ENCODE measurements at places on chromosomes 3 and 15.
A peak's percentile ranks its signal among the peaks of the same experiment; 100 is the strongest.

DNA sequence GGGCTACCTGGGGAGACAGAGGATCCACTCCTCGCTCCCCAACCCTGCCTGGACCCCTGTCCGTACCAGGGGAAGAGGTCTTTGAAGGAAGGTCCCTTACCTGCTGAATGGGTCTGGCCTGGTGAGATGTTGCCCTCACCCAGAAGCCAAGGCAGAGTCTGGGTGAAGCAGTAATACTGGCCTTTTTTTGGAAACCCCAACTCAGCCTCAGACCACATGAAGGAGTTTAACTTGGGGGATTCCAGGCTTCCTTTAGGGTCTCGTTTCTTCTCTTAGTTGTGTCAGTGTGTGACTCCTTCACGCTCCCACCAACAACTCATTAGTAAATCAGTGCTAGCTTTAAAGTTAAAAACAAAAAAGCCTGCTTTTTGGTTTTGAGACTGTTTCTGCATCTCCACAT is 45.6 kb downstream of the RTP1 start:
- DNase-seq, result no peak

- no peak for DNase-seq
These were observed 23.7 kb downstream of the TPRA1 start for GRCh38 chr3:127566833-127567232.

GRCh38 chr3:72453706-72454105 is 394.5 kb downstream of the SHQ1 start:
- no peak for DNase-seq

- no peak for DNase-seq
These were observed 655 bp upstream of the TMOD3 start for GRCh38 chr15:51828621-51829375.

DNA sequence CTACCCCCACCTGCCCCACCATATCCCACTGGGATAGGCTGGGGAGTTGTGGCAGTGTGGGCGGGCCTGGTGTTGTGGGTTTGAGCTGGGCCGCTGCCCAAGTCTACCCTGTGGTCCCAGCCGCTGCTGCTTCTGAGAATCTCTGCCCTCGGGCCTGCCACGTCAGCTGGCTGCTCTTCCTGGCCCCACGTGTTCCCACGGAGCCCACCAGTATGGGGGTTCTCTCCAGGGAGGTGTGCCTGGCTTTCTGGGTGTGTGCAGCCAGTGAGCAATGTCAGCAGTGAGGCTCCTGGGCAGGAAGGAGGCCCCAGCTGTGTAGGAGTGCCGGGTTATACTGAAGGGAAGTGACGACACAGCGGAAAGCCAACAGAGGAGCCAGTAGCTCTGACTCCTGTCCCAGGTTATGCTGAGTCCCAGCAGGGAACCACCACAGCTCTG is 10.5 kb downstream of the GNAI2 start:
- peak; percentile 70 for DNase-seq

DNA sequence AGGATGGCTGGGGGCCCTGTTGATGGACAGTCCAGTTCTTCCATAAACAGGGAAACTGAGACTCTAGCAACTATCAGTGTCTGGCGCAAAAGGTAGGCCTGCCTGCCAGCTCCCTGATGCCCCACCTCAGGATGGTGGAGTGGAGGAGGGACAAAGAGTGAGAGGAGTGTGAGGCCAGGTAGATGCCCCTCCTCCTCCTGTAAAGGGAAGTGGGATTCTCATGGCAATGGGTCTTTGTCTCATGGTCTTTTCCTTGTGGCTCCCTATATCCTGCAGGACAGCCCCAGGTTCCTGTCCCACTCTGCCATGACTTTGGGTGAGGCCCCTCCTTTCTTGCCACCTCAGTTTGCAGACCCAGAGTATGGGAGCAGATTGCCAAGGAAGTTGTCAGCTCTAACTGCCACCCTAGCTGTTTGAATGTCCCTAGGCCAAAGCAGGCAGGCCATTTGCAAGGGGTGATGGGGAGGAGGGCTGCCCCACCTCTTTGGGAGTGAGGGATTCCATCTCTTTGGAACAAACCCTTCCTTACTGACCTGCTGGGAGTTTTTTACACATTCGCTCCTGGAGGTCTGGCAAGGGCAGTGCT is 2.8 kb upstream of the DNAH1 start:
- DNase-seq, result no peak

DNA sequence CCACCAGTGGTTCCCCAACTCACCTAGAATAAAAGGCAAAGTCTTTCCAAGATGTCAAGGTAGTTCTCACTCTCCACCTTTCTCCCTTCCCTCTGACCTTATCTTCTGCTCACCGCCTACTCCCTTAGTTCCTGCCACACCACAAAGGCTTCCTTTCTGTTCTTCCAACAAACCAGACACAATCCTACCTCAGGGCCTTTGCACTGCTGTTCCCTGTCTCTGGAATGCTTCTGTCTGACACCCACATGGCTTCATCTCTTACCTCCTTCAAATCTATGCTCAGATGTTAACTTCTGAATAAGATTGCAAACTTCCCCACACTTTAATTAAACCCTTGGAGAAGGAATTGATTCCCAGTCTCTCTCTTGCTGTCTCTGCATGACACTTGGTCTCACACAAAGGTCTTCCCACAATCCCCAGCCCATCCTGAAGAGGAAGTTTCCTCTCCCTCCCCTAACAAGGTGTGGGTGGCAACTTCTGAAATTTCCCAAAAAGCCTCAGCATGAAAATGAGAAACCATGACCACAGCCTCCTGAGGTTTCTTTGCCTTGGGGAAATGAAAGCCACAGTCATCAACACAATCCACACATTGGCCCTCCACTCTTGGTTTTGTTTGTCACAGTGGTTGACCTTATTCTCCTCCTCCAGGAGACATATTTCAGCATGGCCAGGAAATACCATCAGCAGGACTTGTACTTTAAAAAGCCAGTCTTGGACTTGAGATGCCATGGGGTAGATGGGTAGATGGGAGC is 3.0 kb upstream of the RYK start:
- no peak for DNase-seq

DNA sequence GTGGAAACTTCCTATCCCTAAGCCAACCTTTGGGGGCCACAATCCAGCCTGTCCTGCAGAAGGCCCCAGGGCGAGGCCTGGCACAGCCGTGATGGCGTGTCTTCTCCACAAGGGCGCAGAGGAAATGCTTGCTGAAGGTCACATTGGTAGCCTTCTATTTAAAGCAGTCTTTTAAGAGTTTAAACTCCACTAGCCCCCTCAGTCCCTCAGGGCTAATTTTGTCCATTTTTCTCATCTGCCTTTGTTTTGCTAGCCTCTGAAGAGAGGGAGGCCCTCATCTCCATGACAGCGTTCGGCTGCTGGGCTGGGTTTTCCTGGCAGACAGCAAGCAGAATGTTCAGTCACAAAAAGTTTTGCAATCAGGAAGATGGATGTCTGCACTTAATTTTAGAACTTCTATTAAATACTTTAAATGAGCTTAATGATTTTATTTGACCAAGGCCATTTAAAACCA is 40.8 kb downstream of the RARB start:
- DNase-seq, result no peak

DNA sequence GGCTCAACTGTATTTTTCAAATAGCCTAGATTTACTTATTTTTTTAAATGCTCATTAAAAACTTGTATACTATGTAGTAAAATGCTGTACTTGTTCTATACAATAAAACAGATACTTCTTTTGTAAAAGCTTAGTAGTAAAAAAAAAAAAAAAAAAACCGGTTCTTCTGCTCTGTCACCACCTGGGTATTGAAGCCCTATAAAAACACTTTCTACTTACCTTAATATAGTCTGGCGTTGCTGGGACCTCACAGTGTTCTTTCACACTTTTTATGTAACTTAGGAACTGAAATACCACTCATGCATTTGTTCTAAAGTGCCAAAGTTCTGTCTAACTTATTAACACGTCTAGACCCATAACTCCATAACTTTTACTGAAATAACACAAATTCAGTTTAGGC is 61.4 kb downstream of the TASOR start:
- DNase-seq, result no peak

DNA sequence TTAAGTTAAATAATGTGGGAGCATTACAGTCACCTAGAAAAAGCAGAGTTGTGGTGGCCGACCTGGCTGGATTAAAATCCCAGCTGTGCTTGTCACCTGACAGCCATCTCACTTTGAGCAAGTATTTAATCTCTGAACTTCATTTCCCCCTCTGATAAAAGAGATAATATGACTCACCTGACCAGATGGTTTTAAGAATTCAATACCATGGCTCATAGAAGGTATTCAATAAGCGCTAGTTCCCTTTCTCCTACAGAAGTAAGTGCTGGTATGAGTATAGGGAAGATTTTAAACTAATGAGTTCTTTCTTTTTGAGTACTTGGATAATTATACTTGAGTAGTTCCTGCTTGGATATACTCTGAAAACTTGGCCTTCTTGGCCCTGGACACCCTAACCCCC is 325.5 kb downstream of the IL5RA start:
- no peak for DNase-seq

GRCh38 chr3:156631323-156631722 is 43.1 kb upstream of the TIPARP start:
- no peak for DNase-seq

- no peak for DNase-seq
These were observed 32.7 kb upstream of the ZBTB38 start for GRCh38 chr3:141335531-141336061.

GRCh38 chr15:41735046-41735445 is 39.2 kb upstream of the MAPKBP1 start:
- DNase-seq, result no peak

- DNase-seq, result no peak
These were observed 520.4 kb upstream of the ALCAM start for GRCh38 chr3:104846270-104846669.

DNA sequence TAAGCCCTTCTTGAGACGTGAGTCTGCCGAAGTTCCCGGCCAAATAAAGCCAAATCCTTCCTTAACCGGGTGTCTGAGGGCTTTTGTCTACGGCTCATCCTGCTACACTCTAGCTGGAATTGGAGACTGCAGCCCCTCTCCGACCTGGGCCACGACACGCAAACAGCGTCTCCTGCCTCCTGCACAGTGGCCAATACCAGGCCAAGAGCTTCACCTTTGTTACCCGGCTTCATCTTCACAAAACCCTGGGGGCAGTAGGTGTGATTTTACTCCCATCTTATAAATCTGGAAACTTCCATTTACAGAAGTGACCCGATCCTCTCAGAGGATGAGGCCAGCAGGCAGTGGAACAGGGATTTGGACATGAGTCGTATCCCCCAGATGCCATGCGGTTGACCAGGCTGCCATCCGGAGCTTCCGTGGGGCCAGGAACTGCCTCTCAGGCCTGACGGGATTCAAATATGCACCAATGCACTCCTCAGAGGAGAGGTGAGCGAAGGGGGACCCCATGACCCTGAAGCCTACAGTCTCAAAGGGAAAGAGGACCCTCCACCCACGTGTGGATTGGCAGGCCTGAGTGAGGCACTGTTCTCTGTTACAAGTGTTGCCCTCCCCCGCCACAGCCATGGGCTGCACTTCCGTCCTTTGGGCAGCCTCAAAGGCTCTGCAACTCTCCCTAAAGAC is 53.2 kb upstream of the KLF13 start:
- DNase-seq, result no peak

GRCh38 chr3:51375571-51375970 is 9.5 kb upstream of the MANF start:
- no peak for DNase-seq

DNA sequence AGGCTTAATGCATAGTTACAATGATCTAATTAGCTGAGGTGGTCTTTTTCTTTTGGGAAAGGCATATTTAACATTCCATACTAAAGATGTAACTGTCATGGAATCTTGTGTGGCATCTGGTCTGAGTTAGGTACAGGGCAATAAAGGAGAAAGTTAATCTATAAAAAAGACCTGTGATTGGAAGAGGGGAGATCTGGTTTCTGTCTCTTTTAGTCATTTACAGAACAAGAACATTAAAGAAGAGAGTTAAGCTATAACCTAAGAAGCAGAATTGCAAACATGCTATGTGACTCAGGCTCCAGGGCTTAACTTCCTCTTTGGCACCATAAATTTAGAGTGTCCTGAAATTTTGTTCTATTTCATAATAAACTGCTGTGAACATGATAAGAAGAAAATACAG is 47.2 kb upstream of the MME start:
- DNase-seq, result no peak

DNA sequence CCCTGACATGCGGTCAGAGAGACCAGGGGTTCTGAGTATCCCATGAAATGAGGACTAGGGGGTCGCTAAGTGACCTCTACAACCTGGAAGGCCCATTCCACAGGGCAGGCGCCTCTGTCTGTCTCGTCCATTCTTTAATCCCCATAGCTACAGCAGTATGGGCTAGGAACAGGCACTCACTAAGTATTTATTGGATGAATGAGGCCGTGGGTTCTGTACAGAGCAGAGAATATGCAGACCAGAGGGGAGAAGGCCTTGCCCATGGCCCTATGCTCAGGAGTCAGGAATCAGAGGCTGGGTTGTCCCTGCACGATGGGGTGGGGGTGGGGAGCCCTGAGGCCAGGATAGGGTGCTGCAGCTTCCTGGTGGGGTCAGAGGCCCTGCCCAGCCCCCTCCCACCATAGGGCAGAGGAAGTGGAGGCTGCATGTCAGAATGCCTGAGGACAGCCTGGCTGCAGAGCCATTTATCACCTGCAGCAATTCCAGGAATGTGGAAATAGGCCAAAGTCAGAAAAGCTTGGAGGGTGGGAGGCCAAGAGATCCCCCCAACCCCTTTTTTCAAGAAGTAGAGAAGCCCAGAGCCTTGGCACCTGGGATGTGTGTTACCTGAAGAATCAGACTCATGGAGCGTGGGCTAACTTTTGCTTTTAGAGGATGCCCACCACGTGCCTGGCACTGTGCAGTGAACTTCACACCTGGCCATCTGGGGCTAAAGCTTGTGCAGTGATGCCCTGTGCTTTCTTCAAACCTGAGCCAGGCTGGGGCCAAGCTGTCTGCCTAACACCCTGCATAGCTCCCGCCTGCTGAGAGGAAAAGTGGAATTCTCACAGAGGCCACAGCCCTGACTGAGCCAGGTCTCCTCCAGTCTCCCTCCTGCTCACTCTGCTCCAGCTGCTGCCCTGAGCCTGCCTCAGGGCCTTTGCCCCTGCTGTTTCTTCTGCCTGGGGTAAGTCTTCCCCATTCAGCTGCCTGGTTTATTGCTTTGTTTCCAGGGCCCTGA is 109.4 kb downstream of the WNT7A start:
- no peak for DNase-seq

- DNase-seq, result no peak
These were observed 97.0 kb downstream of the HHLA2 start for GRCh38 chr3:108393128-108393900.

GRCh38 chr3:160053048-160053391 is 64.4 kb downstream of the IL12A start:
- no peak for DNase-seq

DNA sequence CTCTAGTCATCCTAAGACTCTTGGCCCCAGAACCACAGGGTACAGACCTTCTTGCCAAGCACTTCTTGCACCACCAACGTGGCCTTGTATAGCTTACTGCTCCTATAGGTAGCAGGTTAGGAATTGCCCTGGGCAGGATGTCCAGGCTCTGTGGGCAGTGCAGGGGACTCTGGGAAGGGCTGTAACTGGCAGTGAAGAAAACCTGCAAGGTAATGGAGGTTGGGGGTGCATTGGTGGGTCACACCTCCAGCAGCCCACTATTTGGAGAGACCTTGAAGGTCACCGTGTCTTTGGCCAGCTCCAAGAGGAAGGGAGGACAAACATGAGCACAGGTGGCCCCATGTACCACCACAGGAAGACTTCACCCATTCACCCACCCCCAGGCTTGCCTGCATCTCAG is 21.3 kb upstream of the XYLB start:
- no peak for DNase-seq
